ENCODE measurements at places on chromosomes 1 and 21.

DNA sequence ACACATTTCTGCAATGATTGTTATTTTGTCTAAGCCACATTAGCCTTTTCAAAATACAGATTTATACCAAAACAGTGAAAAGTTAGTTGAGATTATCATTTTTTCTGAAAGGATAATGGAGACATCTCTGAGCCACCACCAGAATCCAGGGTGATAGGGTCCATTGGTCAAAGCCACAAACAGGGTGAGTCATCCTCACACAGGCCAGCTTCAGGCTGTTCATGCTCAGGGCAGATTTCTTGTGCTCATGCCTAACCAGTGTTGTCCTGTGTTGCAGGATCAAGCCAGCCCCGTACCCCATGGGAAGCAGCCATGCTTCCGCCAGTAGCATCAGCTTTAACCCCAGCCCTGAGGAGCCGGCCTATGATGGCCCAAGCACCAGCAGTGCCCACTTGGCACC lies 13.4 kb downstream of the ELOA start:
- DNase-seq = no peak

GRCh38 chr21:45420061-45421041 lies 15.4 kb downstream of the COL18A1 start:
- DNase-seq = no peak

DNA sequence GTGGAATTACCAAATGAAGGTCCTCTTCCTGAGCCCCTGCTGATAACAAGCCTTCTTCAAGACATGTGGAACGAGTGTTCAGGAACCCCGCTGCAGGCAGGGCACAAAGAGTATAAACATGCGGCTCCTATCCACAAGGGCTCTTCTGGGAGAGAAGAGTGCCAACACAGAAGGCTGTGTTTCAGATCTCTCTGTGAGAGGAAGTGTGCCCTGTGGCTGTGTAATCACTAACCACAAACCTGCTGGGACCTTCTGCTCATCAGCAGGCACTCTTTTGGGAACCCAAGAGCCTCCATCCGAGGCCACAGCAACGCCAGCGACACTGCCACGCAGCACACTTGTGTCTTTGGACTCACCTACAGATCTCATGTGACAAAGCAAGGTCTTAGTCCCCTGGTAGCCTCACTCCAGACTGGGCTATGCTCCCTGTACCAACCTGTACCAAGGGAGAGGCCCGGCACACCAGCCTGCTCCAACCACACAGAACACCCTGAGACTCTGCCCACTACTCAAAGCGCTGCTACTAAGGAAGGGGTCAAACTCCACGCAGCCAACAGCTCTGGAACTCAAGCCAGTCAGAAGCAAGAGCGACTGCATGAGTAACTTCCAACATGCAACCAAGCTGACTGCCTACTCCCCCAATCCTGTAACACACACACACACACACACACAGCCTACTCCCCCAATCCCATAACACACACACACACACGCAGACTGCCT lies 7.8 kb downstream of the PTTG1IP start:
- DNase-seq = no peak

DNA sequence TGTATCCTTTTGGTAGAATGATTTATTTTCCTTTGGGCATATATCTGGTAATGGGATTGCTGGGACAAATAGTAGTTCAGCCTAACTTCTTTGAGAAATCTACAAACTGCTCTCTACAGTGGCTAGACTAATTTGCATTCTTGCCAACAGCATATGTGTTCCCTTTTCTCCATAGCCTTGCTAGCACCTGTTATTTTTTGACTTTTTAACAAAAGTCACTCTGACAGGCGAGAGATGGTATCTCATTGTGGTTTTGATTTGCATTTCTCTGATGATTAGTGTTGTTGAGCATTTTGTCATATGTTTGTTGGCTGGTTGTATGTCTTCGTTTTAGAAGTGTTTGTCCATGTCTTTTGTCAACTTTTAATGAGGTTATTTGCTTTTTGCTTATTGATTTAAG lies 99.8 kb downstream of the UCK2 start:
- no peak for DNase-seq

GRCh38 chr1:31583082-31583994 lies 7.0 kb downstream of the TINAGL1 start:
- no peak for DNase-seq

- peak; percentile 13 for DNase-seq
Observed at GRCh38 chr1:117942293-117942692, 12.8 kb downstream of the WDR3 start.

DNA sequence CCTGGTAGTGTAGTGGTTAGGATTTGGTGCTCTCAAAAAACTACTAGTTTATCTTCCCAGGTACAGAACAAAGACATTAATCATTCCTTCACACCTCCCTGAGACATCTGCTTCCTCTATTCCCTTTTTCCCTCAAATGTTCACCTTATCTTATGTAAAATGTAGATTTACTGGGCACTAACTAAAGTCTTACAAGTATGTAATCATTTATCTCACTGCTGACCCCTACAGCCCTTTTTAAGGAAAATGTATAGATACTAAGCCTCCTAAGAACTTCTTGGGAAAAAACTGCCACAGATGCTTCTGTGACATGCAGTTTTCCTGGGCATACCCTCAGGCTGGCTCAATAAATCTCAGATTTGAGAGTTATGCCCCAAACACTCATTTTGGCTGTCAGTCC lies 50.8 kb upstream of the NEK7 start:
- no peak for DNase-seq

DNA sequence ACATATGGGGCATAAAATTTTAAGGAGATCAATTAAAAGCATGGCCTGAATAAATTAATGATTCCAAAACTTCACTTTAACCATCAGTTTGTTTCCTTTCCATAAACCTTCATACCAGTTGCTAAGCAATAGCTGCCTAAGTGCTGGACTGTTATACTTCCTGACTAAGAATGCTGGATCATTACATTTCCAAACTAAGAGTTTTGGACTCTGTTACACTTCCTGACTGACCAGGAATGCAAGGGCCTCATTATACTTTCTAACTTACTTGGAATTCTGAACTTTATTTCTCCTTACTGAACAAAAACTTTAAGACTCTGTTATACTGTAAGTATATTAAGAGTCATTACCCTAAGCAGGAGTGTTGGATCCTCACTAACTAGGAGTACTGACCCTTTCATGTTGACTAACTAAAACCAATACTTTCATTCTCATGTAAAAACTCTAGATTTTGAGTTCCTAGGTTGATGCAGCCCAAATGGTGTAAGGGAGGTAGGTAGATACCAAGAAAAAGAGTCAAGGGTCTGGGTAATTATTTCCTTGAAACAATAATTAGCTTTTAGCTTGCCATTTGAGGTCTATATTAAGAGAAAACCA lies 118.2 kb downstream of the FAF1 start:
- DNase-seq = peak; percentile 33

DNA sequence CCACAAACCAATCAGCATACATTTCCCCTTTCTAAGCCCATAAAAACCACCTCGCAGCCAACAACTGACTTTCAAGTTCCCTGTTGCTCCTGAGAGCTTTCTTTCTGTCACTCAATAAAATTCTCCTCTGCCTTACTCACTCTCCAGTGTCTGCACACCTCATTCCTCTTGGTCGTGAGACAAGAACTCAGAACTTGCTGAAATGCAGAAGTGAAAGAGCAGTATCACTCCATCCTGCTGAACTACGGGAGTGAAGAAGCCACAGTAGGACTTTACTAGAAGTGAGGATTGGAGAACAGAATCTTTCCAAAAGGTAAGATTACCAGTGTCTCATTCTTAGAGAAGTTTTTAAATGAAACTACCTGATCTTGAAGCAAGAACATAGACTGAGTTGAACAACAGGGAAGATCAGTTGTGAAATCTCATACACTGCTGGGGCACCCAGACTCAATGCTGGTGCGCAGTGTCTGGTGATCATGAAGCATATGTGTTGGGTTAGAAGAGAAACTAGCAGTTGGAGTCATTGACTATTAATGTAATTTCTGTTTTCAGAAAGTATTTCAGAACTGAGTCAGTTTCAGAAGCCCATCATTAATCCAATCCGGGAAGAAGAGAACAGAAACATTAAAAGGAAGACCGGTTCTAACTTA lies 726.9 kb upstream of the TMPRSS15 start:
- DNase-seq = no peak

GRCh38 chr21:27362249-27362648 lies 395.4 kb upstream of the ADAMTS5 start:
- no peak for DNase-seq

DNA sequence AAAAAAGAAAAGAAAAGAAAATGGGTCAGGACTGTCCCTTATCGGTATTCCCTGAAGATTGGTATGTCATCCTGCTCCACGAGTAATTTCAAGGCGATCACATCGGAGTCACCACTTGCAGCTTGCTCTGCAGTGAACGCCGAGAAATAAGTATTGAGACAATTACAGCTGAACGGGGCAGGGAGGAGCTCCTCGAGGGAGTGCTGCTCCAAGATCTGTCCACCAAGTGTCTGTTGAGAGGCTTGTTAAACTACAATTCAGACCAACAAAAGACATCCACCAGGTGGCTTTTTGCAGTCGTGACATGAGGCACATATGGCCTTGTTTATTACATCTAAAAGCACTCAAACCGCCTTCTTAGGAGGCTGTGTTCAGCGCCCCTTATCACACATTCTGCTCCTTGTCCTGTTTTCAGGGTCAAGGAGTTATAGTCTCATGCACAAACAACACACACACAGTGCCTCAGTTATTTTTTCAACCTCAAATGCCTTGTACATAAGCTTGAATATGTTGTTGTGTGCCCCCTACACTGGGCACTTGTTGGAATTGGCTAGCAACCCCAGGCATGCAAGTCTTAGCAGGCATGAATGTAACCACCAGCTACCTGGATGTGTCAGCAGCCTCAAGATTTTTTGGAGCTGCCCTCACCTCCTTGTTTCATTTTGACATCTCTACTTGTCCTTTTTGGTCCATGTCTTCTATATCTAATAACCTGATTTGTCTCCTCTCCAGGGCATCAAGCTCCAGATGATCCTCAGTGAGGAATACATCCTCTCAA lies 13.0 kb upstream of the CD48 start:
- DNase-seq = no peak

- DNase-seq = peak; percentile 70
Observed at GRCh38 chr1:206693029-206693428, 8.3 kb downstream of the MAPKAPK2 start.

DNA sequence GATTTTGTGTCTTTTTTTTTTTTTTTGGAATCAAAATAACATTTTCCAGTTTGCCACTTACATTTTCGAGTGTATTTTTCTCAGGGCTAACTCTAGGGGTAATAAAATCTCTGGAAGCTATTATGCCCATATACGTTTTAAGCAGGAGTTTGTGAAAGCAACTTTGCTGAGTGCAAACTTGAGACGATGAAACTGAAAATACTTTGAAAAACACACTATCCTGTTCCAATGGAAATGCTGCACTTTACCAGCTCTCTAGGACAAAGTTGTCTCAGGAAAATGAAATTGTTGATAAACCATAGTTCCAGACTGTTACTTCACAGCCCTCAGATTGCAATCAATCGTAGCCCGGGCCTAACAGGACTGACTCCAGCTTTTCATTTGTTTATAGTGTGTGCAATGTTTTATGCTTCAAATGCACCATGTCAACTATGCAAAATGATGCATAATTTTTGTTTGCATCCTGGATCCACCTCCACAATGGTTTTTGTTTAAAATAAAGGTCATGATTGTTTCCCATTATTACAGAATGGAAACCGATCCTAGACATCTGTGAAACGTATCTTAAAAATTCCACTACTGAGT lies 220.6 kb upstream of the PKN2 start:
- no peak for DNase-seq
